Germinal center (tissue), 1 donor: ENCODE measurements at places on chromosomes 6 and 20.

DNA sequence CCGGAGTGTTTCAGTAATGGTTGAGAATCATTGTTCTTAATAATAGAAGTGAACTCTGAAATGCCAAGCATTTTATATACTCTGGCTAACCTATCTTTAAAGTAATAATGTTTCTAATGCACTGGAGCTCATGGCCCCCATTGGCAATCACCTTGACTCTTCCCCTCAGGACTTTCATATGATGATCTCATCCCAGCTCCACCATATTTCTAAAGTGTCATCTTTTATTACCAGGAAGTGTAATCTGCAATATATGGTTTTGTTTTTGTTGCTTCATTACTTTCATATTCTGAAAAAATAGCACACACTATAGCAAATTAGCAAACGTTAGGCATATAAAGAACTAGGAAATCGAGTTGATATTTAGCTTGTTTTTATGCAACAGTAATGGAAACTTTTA lies 60.3 kb downstream of the TULP4 start:
- no peak for DNase-seq

DNA sequence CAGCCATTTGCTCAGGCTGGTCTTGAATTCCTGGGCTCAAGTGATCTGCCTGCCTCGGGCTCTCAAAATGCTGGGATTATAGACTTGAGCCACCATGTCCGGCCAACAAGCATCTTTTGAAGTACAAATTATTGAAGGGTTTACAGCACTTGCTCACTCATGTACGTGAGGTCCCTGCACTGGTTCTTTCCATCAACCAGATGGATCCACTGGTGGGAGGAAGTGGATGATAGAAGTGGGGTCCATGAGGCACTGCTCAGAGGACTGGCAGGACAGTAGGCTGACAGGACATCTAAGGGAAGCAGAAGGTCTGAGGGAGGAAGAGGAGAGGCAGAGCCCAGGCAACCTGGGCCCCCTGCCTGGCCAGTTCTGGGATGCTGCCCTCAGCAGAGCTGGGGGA lies 109.2 kb upstream of the NXT1 start:
- DNase-seq = no peak

GRCh38 chr20:16390991-16391390 lies 182.3 kb downstream of the KIF16B start:
- DNase-seq = peak; percentile 44

DNA sequence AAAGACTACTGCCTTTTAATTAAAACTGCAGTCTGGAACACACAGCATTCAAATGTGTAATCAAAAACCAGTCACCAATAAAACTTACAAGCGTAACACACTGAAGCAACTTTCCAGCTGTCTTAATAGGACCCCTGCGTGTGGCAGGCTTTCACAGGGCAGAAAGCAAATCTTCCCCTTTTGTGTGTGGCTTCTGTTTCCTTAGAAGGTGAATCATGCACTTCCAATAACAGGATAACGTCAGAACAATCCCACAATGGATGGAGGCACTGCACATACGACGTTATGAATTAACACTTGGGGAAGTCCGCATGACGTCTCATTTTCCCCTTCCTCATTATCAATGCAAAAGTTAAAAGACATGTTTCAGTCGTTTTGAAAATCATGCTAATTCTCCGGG lies 44.8 kb downstream of the INSM1 start:
- DNase-seq = no peak

DNA sequence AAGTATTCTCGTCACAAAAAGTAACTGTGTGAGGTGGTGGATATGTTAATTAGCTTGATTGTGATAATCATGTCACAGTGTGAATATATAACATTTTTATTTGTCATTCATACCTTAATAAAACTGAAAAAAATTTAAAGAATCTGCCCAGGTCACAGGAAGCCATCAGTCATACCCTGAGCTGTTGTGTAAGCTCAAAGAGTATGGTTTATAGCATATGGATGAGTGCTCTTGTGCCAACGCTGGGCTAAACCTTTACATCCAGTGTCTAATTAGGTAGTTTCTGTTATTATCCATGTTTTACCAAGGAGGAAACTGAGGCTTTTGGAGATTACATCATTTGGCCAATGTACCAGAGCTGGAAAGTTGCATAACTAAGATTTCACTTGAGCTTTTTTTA lies 11.4 kb downstream of the PKIG start:
- no peak for DNase-seq

GRCh38 chr20:23691675-23692074 lies 2.8 kb upstream of the CST4 start:
- no peak for DNase-seq

DNA sequence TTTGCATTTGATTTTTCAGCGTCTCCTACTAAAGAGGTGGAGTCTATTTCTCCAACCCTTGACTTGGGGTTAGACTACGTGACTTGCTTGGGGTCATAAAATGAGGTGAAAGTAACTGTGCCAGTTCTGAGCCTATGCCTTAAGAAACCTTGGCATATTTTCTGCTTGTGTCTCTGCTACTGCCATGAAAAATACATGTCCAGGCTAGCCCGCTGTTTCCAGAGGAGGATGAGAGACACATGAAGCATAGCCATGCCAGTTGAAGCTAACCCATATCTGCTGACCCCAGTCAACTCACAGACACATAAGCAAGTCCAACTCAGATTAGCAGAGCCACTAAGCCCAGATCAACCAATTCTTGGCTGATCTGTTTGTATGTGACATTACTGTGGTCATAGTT lies 38.7 kb downstream of the SCP2D1 start:
- DNase-seq = no peak
